Ecto neural progenitor cell (in vitro differentiated cells): ENCODE measurements at places on chromosomes 3 and 15.

DNA sequence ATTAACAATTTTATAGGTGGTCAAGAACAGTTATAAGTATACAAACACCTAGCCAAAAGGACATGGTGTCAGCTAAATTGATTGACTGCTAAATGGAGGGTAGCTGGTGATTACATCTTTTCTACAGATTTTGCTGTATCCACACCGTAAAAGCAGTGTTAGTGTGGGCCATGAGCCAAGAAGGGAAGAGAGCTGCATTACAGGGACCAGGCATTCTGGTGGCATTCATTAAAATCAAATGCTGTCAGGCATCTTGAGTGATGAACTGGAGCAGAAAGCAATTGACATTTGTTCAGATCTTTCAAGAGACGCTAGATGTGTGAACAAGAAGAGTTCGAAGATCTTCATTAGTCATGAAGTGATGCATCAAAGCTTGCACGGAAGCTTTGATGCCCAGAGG, 177.9 kb downstream of the ARPP21 start:
- DNase-seq, result no peak

DNA sequence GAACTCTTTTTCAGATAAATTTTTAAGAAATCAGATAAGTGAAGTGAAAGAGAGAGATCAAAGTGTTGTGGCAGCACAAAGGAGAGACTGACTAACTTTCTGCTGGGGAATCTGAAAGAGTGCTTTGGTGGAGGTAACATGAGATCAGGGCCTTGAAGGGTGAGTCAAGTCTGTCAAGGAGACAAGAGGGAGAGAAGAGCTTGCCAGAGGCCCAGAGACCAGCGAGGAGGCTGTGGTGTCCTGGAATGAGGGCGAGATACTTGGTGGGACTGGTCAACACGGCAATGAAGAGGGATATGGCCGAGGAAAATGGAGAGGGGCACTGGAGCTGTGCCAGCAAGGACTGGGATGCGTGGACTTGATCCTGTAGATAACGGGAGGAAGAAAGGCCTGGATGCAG, 4.6 kb downstream of the TADA3 start:
- DNase-seq, result no peak

DNA sequence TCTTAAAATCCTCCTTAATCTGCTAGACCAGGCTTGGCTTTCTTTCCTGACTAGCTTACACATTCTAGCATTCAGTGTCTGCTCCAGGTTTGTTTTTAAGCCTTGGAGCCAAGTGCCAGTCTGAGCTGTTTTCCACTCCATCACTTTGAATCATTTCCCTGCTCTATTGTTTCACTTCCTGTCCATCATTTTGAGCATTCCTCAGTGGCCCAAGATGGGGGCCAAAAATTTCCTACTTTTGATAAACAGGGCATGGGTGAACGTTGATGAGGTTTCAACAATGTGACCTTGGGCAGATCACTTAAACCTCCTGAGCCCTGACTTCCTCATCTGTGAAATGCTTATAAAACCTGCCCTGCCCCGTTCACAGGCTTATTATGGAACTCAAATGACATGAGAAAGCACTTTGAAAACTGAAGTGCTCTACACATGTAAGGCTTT, 4.4 kb downstream of the CYP19A1 start:
- DNase-seq, result no peak

DNA sequence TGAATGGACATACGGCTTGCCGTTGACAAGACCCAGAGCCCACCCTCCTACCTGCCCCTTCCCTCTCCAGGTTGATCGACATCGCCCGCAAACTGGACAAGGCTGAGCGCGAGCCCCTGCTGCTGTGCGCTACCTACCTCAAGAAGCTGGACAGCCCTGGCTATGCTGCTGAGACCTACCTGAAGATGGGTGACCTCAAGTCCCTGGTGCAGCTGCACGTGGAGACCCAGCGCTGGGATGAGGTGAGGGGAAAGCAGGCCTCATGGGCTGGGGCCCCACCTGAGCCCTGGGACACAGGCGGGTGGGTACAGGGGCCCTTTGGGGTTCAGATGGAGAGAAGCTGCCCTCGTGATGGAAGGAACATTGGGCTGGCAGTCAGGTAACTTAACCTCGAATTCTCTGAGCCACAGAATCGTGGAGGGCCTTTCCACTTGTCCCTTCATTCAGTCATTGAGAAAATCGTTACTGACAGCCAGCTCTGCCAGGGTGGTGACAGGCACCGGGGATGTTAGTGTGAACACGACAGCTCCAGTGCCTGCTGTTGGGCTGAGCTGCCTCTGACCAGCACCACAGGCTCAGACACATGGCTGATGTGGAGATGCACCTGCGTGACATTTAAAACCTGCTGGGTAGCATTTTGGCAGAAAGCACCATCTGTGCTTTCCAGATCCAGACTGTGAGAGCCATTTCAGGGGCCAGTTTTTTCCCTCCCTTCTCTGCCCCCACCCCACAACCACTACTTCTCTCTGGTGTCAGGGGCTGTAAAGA, 25.6 kb upstream of the RHO start:
- no peak for DNase-seq

GRCh38 chr15:87672309-87673288, 583.9 kb downstream of the NTRK3 start:
- peak; percentile 47 for DNase-seq

DNA sequence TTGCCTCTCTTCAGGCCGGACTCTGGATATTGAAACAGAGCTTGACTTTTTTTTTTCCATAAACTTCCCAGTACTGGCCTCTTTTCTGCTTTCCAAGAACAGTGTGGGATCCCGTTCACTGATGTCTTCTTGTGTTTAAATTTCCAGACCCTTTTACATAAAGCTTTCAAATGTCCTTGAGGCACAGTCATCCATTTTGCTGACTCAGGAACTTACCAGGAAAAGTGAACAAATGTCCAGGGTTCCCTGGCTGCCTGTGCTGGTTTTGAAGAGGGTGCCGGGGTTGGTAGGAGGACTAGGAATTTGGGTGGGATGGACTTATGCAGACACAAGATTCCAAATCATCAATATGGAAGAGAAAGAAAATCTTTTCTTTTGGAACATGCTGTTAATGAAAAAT, 68.1 kb downstream of the CHDH start:
- no peak for DNase-seq

GRCh38 chr3:48367201-48367600, 4.8 kb upstream of the FBXW12 start:
- DNase-seq, result no peak

DNA sequence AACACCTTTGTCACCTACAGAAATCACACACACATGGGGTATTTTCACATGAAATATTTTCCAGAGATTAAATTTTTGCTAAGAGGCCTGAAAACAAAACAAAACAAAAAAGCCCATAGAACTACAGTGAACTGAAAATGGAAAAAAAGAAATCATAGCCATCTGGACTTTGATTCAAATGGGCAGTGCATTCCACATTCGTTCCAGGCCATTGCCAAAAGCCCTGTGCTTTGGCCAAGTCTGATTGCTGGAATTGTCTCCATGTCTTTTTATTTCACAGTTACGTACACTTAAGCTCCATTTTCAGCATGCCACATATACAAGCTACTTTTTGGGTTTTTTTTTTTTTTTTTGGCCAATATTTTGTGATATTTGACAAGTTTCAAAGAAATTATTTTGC, 47.1 kb downstream of the TFG start:
- DNase-seq, result no peak
